Kidney glomerular epithelial cell (primary cell): ENCODE measurements at places on chromosomes 2 and 18.

GRCh38 chr2:43174368-43174916 lies 52.0 kb downstream of the ZFP36L2 start:
- no peak for DNase-seq

- no peak for DNase-seq
Measured at GRCh38 chr2:70767699-70768589, at the start of gene ADD2. ADD2 (minus strand) TSS chr2:70768200; CDS start chr2:70706408, 61,792 bp downstream.

- DNase-seq: no peak
Measured at GRCh38 chr2:46248171-46248570, 49.0 kb upstream of the EPAS1 start.

DNA sequence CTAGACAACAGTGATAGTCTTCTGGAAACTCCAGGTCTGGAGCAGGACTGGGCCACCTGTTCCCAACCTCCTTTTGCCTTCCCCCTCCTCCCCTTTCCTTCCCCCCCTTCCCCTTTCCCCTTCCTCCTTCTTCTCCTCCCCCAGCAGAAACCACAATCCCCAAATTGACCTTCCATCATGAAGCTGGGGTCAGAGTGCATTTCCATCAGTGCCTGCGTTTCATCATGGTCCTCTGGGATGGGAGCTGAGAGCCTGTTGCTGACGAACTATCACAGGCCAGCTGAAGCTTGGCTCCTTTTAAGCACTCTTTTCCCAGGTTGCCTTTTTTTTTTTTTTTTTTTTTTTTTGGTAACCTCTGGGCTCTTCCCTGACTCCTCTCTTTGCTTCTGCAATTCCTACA lies 52.6 kb upstream of the SMAD2 start:
- no peak for DNase-seq

GRCh38 chr2:200193331-200193730 lies 113.2 kb upstream of the SPATS2L start:
- no peak for DNase-seq

- DNase-seq: peak; percentile 2
Measured at GRCh38 chr2:31070339-31071125, 67.7 kb downstream of the GALNT14 start.

GRCh38 chr18:42028247-42028832 lies 73.3 kb downstream of the PIK3C3 start:
- DNase-seq: peak; percentile 31

DNA sequence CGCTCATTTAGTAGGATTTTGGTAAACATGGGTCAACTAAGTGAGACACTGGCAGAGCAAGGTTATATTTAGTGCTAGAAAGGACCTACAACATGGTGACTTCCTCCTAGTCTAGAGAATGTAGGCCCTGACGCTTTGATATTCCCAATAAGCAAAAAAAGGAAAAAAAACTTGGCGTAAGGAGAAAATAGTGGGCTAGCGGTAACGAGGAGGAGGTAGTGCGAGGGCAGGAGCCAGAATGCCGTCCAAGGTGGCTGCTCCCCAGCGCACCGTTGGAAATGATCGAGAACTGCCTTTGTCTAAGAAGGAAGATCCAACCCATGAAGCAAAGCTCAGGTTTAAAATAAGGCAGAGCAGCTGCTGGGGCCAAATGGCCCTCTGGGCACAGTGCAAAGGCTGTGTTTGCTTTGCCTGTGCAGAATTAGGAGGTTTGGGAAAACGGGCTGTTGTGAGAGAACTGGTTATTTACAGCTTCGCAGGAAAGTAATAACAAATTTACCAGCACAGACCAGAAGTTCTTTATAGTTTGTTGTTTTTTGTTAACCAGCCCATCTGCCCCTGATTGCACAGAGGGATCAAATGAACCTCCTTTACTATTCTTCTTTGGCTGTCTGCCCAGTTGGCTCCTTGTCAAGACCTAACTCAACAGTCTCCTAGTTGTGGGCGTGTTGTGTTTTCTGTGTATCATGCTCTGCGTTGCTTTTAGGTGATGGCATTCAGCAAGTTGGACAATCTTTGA lies 86.6 kb downstream of the ITGB1BP1 start:
- DNase-seq: peak; percentile 74

DNA sequence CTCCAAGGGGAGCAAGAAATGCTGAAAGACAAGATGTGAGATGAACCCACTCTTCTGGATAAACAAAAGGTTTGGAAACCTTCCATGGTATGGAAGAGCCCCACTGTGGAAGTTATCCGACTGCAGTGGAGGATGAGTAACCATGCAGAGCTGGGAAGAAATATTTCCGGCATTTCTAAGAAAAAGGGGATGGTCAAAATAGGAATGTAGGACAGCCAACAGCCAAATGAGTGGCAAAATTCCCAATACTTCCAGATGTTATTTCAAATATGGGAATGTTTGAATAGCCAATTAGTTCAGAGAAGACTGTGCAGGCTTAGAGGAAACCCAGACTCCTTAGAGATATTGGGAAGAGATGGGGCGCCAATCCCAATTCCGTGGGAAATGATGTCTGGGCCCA lies 246.8 kb downstream of the RAD51AP2 start:
- DNase-seq: no peak

DNA sequence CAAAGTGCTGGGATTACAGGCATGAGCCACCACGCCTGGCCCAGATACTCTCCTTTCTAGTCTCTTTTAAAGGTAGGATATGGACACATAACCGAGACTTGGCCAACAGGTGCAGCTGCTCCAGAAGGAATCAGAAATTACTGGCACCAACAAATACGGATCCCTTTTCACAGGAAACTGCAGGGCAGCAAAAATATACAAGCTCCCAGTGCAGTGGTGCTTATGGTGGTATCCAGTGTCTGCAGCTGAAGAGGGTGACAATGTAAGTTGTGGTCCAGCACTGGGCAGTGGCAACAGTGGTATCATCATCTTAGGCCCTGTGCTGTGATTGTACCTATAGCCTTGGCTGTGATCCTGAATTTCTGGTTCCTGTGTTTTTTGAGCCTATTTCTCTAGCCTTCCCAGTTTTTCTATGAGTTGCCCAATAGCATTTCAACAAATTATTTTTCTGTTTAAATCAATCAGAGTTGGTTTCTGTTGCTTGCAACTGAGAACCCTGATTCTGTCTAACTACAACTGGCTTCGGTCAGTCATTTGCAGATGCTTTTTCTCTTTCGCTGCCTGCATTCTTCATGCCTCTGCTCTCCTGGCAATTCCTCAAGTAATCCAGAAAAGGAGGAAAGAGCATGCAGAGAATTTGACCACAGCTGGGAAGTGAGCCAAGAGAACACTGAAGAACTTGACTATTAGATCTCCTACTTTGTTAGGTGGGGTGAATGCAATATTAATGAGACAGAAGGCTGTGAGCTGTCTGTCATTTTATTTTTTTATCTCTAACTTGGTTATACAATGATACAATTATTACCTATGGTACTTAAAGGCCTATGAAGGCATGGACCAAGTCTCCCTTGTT lies 30.8 kb upstream of the EML4 start:
- peak; percentile 97 for DNase-seq

DNA sequence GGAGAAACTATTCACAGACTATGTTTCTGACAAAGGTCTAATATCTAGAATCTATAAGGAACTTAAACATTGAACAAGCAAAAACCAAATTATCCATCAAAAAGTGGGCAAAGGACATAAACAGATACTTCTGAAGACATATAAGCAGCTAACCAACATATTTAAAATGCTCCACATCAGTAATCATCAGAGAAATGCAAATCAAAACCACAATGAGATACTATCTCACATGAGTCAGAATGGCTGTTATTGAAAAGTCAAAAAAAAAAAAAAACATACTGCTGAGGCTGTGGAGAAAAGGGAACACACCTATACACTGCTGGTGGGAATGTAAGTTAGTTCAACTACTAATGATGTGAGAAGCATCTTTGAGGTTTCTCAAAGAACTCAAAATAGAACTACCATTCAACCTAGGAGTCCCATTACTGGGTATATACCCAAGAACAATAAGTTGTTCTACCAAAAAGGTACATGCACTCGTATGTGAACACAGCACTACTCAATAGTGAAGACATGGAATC lies 220.4 kb upstream of the TFPI start:
- DNase-seq: peak; percentile 31

DNA sequence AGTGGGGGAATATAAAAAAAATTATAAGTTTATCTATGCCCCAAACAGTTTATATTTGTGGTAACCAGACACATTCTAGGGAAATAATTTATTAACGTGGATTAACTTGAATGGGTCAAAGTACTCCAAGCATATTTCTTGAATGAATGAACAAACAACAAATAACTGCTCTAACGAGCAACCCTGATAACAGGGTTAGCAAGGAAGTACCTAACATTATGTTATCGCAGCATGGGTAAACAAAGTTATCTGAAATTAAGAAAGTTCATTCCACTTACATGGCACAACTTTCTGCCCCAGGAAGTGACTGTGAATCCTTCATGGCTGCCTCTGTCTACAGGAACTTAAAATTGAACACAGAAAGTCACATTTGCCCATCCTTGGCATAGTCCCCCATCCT lies 812.9 kb upstream of the ACVR2A start:
- DNase-seq: no peak
